Lower leg skin (tissue), 4 donors: ENCODE measurements at places on chromosomes 16 and 17.

- DNase-seq, result no peak
Observed at GRCh38 chr16:57564571-57565270, 22.3 kb downstream of the ADGRG5 start.

DNA sequence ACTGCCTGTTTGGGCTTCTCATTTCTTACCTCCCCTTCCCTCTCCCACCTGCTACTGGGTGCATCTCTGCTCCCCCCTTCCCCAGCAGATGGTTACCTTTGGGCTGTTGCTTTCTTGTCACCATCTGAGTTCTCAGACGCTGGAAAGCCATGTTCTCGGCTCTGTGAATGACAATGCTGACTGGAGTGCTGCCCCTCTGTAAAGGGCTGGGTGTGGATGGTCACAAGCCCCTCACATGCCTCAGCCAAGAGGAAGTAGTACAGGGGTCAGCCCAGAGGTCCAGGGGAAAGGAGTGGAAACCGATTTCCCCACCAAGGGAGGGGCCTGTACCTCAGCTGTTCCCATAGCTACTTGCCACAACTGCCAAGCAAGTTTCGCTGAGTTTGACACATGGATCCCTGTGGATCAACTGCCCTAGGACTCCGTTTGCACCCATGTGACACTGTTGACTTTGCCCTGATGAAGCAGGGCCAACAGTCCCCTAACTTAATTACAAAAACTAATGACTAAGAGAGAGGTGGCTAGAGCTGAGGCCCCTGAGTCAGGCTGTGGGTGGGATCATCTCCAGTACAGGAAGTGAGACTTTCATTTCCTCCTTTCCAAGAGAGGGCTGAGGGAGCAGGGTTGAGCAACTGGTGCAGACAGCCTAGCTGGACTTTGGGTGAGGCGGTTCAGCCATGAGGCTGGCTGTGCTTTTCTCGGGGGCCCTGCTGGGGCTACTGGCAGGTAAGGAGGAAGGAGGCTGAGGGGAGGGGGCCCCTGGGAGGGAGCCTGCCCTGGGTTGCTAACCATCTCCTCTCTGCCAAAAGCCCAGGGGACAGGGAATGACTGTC, at the start of gene CD68:
Gene CD68 (plus strand): TSS at position 638 of the 833 bp plus-strand sequence. CDS start 40 bp downstream, at position 678.
- peak; percentile 95 for DNase-seq

- DNase-seq, result peak; percentile 95
Observed at GRCh38 chr17:81422776-81423697, 27.8 kb downstream of the BAHCC1 start.

- DNase-seq, result no peak
Observed at GRCh38 chr17:33163533-33164168, 129.4 kb downstream of the ASIC2 start.

DNA sequence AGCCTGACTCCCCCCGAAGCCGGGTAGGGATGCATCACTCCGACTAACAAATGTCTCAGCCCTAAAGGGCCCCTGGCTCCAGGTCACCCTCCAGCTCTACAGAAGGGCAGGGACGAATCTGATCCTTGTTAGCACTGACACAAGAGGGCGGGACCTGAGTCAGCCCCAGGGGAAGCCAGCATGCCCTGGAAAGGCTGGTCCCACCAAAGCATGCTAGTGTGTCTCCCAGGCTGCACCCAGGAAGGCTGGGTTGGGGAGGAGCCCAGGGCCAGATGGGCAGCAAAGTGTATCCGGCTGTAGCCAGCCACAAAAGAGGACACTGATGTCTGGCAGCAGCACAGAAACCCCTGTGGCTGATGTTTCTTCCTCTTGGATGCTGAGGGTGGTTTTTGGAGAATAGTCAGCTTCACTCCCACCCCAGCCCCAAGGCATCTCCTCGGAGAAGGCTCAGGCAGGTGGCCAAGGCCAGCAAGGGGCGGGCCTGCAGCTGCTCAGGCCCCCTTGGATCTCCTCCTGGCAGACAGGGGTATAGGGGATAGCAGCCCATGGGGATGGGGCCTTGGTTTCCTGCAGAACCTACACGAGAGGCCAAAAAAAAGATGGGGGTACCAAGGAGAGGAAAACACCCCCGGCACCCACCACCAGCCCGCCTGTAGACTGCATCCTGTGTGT, 11.0 kb downstream of the NATD1 start:
- no peak for DNase-seq

DNA sequence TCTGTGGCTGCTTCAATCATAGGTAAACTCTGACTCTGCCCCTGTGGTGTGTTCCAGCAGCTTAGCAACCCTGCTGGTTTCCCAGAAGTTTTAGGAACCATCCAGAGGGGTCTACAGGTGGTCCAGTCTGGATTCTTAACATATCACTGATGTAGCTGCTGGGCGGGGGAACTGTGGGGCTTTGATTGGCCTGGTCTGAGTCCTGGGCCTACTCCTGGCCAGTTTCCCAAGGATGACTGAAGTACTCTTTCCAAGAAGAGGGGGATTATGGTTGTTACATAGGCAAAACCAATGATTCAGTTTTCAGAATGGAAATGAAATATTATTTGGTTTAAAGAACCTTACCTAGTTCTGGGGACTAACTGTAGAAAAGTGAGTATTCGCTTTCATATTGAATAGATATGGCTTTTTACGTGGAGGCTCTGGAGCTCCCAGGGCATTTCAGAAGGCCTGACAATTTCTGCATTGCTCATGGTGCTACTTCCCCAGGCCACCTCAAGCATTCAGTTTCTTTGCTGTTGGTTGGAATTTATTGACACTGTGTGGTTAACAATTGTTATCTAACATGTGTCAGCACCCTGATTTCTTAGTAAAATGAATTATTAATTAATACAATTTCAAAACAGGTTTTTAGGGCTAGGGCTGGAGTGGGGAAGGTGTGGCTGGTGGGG, 38.4 kb downstream of the EPN2 start:
- no peak for DNase-seq

DNA sequence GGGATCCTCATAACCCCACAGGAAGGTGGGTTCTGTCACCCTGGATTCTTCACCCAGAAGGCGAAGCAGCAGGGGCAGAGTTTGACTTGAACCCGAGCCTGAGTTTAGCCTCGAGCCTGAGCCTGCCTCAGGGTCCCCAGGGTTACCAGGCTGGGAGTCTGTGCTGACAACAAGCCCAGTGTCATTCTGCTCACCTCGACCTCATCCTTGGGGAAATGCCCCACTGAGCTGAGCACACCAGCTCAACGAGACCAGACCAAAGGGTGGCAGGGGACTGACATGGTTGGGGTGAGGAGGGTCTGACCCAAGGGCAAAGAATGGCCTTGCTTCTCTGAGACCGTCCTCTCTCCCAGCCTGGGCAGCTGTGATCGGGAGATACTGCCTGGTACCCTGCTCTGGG, 20.2 kb downstream of the CACNG4 start:
- DNase-seq, result no peak

GRCh38 chr17:9169116-9169515, 147.8 kb downstream of the NTN1 start:
- DNase-seq, result no peak

DNA sequence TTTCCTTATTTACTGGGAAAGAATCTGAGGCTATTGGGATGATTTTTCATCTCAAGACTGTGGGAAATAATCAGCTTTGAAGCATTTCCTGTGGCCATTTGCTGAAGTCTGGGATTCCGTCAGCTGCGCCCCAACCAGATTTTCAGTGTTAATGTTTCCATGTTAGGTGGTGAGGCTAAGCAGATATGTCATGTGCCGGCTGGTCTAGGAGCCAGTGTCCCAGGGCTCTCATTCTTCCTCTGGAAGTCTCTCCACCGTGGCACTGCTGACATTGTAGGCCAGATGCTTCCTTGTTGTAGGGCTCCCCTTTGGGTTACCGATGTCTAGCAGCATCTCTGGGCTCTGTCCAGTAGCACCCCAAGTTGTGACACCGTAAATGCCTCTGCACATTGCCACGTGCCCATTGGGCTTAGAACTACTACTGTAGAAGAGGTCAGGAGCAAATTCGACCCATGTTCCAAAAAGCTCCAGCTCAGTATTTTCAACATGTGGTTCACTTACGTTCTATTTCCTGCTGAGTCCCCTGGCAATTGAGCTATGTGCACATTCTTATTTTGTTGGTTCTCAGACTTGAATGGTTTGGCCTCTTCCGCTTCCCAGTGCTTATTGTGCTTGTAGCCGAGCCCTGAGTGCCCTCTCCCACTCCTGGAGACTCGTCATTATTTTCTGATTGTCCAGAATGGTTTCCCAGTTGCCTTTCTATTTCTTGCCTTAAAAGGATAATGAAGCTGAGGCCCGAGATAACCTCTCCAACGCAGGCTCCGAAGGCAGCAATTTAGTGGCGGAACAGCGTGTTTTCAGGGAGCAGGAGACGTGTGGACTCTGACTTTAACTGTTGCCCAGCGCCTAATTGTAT, 82.2 kb downstream of the SPECC1 start:
- no peak for DNase-seq

GRCh38 chr16:988471-989353, 7.1 kb downstream of the SOX8 start:
- no peak for DNase-seq

- DNase-seq, result no peak
Observed at GRCh38 chr17:61392679-61393078, 7.0 kb upstream of the TBX2 start.

DNA sequence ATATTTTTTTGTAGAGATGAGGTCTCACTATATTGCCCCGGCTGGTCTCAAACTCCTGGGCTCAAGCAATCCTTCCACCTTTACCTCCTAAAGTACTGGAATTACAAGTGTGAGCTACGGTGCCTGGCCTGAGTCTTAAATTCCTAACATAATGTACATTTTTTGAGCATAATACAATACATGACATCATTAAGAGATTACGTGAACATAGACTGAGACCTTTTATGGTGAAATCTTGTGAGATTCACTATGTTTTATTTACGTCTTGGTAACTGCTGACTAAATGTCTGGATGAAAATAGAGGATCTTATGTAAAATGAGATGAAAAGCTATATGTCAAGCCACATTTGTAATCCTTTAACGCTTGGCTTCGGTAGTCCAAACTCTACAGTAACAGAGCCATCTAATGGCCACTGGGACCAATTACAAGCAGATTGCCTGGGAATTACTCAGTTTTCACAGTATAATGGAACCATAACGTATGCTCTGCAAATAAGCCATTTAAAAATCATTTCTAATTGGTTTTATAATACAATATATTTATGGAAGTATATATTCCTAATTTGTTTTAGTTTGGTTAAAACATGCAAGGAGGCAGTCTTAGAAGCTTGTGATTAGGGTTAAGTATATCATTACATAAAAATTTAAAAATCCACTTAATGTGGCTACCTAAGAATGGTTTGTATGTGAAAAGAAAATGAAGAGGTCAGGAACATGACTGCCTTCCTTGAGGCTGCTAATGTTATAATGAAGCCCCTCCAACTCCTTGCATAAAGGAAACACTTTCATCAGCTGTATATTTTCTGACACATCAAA, 8.1 kb upstream of the EFCAB13 start:
- DNase-seq, result peak; percentile 52

GRCh38 chr17:8176197-8176940, at the start of gene TMEM107:
TSS of gene TMEM107 (minus strand) at chr17:8176380. CDS start at chr17:8176286, 94 bp downstream.
- peak; percentile 88 for DNase-seq

- peak; percentile 20 for DNase-seq
Observed at GRCh38 chr17:29390851-29391631, 878 bp downstream of the TAOK1 start.

GRCh38 chr17:57750109-57750871, 5.2 kb upstream of the CCDC182 start:
- DNase-seq, result peak; percentile 73

DNA sequence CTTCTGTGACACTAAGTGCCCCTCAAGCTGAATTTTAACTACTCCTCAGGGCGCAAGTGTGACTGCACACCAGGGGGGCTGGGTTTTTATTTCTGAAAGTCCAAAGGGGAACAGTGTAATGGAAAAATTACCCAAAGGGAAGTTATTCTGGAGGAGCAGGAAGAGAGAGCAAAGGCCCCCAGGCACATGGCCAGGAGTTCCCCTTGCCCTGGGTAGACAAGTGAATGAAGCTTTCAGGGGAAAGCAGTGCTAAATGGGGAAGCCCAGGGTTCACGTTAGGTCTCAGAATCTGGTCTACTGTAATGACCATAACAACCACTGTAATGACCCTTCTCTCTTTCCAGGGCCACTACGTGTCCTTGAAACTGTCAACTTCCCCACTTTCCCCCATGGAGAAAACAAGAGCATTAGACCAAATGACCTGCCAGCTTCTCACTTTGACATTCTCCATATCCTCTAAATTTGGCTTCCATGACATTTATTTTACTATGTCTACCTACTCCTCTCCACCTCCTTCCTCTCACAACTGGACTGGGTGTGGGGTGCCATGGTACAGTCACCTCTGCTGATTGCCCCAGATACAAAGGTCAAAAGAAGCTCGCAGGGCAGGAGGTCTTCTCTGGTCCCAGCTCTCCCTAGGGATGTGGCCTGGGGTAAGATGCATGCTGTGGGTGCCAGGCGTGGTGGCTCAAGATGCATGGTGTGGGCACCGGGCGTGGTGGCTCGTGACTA, 34.1 kb upstream of the MMP2 start:
- no peak for DNase-seq

- no peak for DNase-seq
Observed at GRCh38 chr17:27082775-27083154, 211.1 kb upstream of the WSB1 start.

DNA sequence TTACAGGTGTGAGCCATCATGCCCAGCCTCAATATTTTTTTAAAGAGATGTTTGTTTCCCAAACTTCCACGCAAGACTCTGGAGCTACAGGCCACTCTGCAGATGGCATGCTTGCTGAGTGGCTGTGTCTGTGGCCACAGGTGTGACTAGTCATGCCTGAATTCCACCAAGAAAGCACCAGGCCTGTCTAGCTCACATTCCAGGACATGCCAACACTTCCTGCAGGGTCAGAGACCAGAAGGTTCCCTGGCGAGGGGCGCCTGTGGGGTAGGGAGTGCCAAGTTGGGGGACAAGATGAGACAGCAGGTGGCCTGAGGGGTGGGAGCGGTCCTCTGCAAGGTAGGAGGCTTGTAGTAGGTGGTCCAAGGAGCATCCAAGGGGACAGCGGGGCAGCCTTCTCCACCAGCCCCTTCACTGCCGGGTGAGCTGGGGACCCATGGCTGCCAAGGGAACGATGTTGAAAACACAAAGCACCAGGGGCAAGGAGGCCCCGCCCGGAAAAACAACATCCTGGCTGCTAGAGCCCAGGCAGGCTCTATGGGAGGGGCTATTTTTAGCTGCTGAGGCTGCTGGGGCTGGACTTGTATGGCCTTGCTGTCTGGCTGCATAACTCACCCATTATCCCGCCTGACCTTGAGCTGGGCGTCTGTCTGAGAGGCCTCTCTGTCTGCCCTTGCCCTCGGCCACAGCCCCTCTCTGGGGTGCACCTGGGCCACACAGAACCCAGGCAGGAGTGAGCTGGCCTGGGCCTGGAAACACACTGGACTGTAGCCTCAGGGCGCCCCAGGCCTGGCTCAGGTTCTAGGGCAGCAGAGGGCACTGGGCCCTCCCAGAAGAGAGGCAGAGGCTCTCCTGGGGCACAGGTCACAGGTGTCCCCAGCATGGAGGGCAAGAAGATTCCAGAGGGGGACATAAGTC, 5.7 kb downstream of the TRIM47 start:
- DNase-seq, result peak; percentile 89
